CD4-positive, alpha-beta memory T cell (primary cell): ENCODE measurements at places on chromosomes 3 and 15.
A peak's percentile ranks its signal among the peaks of the same experiment; 100 is the strongest.

- no peak for DNase-seq
- H3K4me3 ChIP-seq, result no peak overlapping the region
- H3K4me1 ChIP-seq, result no peaks in the 10 kb centered on the region
- H3K36me3 ChIP-seq, result peaks cover 13% of the 10 kb centered on the region
Observed at GRCh38 chr15:78928616-78929093, 16.2 kb downstream of the CTSH start.

DNA sequence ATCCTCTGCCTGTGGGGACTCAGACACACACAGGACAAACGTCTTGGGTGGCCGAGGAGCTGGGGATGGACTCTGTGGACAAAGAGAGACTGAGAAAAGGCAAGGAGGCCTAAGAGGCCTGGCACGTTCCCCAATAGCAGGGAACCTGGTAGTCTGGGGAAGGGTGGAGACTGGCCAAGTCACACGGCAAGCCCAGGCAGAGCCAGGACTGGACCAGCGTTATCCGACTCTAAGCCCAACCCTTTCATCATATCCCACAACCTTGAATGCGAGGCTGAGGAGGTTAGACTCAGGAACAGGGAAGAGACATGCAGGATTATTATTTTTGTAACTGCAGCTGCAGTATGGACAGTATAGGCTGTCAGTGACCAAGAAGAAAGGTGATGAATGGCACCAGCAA, 53.4 kb downstream of the SLC6A11 start:
- no peak for DNase-seq
- H3K27ac ChIP-seq, result no peak overlapping the region
- no peaks in the 10 kb centered on the region for H3K4me1 ChIP-seq
- H3K36me3 ChIP-seq, result no peaks in the 10 kb centered on the region

DNA sequence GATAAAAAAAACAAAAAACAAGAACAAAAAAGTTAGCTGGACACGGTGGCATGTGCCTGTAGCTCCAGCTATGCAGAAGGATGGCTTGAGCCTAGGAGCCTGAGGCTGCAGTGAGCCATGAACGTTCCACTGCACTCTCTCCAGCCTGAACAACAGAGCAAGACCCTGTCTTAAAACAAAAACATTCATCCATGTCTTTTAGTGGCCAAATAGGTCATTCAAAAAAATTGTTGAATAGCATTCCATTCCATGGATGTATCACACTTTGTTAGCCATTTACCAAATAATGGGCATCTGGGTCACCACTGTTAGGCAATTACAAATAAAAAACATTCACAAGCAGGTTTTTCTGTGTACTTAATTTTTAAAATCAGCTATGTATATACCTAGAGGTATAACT, 139.7 kb downstream of the STAG1 start:
- DNase-seq, result no peak
- H3K4me1 ChIP-seq, result no peaks in the 10 kb centered on the region
- H3K4me3 ChIP-seq, result no peak overlapping the region
- no peaks in the 10 kb centered on the region for H3K36me3 ChIP-seq
- no peak overlapping the region for H3K27ac ChIP-seq
- no peaks in the 10 kb centered on the region for H3K27me3 ChIP-seq

DNA sequence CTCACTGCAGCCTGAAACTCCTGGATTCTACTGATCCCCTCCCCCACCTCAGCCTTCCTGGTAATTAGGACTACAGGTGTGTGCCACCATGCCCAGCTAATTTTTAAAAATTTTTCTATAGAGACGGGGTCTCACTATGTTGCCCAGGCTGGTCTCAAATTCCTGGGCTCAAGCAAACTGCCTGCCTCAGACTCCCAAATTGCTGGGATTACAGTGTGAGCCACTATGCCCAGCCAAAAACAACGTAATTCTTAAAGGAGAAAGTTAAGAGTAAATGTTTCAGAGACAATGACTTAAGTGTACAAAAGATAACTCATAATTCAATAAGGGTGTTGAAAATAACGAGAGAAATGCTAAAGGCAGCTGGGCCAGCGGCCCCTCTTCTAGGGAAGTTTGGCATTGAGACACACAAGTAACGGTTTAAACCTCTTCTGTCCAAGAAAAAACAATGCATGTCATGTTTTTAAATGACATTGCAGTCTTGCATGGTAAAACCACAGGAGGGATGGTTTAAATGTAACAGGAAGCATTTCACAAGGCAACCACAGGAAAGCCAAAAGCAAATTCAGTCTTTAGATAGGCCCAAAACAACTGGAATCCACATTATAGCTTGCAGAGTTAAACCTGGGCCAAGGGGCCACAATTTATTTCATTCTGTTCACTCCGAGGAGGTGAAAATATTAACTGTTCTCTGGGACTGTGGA, 5.1 kb downstream of the PROK2 start:
- DNase-seq, result no peak
- peaks cover 22% of the 10 kb centered on the region for H3K27me3 ChIP-seq
- H3K4me1 ChIP-seq, result peaks cover 20% of the 10 kb centered on the region
- H3K36me3 ChIP-seq, result no peaks in the 10 kb centered on the region
- no peak overlapping the region for H3K27ac ChIP-seq
- H3K4me3 ChIP-seq, result no peak overlapping the region

- H3K4me3 ChIP-seq, result no peak overlapping the region
- H3K4me1 ChIP-seq, result no peaks in the 10 kb centered on the region
- peaks cover 77% of the 10 kb centered on the region for H3K36me3 ChIP-seq
Observed at GRCh38 chr3:66411474-66411873, 89.3 kb downstream of the LRIG1 start.

DNA sequence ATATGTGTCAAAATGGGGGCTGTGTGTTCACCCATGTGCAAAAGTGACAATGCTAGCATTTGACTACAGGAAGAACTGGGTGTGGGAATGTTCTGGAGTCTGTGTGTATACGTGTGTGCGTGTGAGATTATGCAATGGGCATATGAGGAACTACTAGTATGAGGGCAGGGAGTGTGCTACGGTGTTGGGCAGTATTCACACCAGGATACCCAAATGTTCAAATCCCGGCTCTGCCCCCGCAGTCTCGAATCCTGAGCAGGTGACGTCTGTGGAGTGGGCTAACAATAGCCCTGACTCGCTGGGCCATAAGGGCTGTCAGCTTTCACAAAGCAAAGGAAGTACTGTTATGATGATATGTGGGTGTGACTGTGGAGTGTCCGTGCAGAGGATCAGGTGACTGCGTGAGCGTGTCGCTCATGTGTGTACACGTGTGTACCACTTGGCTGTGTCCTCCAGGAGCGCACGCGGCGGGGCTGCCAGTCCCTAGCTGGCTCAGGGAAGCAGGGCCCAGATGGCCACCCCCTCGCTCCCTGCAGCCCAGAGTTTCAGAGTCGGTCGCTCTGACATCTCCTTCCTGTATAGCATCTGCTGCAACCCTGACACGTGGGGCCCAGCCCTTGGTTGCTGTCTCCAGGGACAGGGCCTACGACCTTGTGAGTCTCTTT, 27.2 kb downstream of the IQSEC1 start:
- no peak overlapping the region for H3K27ac ChIP-seq
- DNase-seq, result no peak
- no peak overlapping the region for H3K4me3 ChIP-seq
- no peaks in the 10 kb centered on the region for H3K36me3 ChIP-seq
- no peaks in the 10 kb centered on the region for H3K4me1 ChIP-seq

DNA sequence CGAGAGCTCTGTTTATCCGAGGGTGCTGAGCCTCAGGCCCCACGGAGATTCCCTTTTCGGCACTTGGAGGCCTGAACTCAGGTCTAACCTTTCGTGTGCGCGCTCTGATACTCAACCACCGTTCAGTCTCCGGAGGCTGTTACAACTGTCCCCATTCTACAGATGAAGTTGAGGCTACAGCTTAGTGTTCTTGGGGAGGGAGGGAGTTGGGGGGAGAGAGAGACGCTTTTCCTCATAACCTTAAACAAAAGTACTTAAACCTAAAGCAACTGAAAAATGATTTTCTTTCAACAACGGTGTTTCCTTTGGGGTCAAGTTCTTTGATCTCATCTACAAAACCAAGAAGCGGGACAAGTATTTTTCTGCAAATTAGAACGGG, 952 bp upstream of the CHST2 start:
- peaks cover 15% of the 10 kb centered on the region for H3K4me1 ChIP-seq
- peak overlapping the region; percentile 68 for H3K4me3 ChIP-seq
- no peak for DNase-seq
- no peak overlapping the region for H3K27ac ChIP-seq

GRCh38 chr3:12375572-12375971, 86.7 kb downstream of the PPARG start:
- no peak overlapping the region for H3K4me3 ChIP-seq
- no peak overlapping the region for H3K27ac ChIP-seq
- no peak for DNase-seq
- H3K4me1 ChIP-seq, result peaks cover 10% of the 10 kb centered on the region
